Brain pericyte (primary cell): ENCODE measurements at places on chromosomes 16 and 17.

- DNase-seq: no peak
Observed at GRCh38 chr16:19980632-19981265, 92.9 kb downstream of the GPR139 start.

GRCh38 chr17:82963104-82963950 is 116.1 kb upstream of the METRNL start:
- peak; percentile 26 for DNase-seq

GRCh38 chr16:58678716-58679115 is 5.9 kb downstream of the SLC38A7 start:
- DNase-seq: no peak

- DNase-seq: no peak
Observed at GRCh38 chr17:17025621-17026020, 16.6 kb upstream of the MPRIP start.

DNA sequence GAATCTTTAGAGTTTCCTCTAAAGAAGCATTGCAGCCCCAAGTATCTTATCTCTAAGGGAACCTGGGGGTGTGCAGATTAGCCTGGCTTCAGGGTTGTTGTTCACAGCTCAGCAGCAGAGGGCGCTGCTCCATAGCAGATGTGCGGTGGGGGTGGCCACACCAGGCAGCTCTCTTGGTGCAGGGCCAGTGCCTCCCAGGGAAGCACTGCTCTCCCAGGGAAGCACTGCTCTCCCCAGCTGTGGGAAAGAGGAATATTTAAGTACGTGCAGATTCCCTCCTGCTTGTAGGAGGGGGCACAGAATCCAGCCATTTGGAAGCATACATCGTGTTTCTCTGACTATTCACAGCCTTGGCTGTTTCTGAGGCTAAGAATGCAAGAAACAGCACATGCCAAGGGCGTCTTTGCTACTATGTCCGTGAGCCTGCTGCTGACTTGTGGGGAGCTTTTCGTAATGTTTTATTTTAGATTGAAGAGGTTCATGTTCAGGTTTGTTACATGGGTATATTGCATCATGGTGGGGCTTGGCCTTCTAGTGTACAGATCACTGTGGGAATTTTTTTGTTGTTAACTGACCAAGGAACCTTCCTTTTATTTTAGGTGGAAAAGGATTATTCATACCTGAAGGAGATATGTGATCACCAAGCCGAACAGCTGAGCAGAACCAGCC is 217.8 kb downstream of the SPECC1 start:
- peak; percentile 55 for DNase-seq

GRCh38 chr16:74999219-74999608 is 390 bp downstream of the ZNRF1 start:
- no peak for DNase-seq

GRCh38 chr17:80953471-80954315 is 37.9 kb upstream of the CHMP6 start:
- no peak for DNase-seq

- DNase-seq: no peak
Observed at GRCh38 chr16:68756239-68756915, 19.3 kb downstream of the CDH1 start.

DNA sequence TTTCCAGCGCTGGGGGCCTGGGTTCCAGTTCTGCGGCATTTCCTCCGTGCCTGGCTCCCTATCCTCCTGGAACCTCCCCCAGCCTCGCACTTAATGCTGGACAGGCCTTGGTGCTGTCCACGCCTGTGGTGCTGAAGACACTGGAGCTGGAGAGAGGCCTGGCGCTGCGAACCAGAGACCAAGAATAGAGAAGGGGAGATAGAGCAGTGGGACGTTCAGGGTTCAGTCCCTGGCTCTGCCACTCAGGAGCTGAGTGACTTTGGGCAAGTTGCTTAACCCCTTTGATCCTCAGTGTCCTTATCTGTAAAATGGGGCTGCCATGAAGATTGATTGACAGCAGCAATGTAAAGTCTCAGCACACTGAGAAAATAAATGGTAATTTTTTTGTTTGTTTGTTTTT is 11.9 kb downstream of the SBK1 start:
- DNase-seq: no peak

GRCh38 chr16:59593194-59593661 is 859.1 kb upstream of the GOT2 start:
- DNase-seq: no peak

GRCh38 chr16:70342016-70342415 is 4.7 kb upstream of the DDX19A start:
- no peak for DNase-seq

GRCh38 chr17:28545787-28546415 is 6.5 kb downstream of the UNC119 start:
- DNase-seq: no peak

GRCh38 chr16:10569621-10570020 is 10.8 kb downstream of the EMP2 start:
- no peak for DNase-seq

GRCh38 chr16:86245895-86246294 is 264.4 kb upstream of the FOXF1 start:
- no peak for DNase-seq

DNA sequence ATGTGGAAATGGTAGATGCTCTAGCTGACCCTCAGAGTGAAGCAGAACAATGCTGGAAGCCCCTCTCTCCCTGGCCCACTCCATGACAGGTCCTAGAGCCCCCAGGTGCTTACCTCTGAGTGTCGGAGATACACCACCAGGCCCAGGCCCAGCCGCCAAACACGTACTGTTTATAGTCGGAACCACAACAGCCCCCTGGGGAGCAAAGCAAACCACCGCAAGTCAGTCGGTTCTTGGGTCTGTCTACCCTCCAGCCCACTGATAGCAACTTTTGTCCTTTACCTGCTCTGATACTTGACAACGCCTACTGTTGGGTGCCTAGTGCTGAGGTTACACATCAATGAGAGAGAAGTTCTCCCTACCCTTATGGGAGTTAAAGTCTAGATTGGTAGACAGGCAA is 8.7 kb downstream of the FLOT2 start:
- DNase-seq: no peak

- DNase-seq: no peak
Observed at GRCh38 chr17:17917394-17917793, 54.8 kb downstream of the TOM1L2 start.

DNA sequence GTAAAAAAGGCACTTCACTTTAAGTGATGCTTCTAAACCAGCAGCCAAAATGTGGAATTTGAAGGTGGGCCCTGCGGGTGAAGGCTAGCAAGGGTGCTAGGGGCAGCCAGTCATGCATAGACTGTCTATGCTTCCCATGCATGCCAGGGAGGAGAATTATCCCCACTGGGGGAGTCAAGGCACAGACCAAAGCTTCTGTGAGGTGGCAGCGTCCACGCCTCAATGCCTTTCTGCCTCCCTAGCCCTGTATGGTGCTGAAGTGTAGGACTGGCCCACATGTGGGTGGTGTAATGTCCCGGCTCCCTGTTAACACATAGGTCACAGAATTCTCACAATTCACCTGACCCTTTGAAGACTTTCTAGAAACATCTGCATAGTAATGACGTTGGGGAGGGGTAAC is 1.9 kb downstream of the HS3ST2 start:
- DNase-seq: no peak

DNA sequence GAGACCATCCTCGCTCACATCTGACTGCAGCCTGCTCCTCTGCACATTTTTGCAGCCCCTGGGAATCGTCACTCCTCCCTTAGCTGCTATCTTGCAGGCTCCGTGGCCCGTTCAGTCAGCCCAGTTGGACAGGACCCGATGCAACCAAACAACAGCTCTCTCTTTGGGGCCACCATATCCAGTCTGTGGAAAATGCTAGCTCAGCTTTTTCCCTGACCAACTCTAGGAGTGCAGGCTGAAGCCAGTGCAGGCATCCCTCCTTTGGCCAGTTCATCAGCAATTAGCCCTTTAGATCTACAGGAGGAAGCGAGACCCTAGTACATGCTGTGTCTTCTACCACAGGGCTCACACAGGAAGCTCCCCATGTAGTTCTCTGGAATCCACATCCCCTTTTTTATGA is 182.1 kb downstream of the HS3ST3A1 start:
- DNase-seq: no peak

- DNase-seq: no peak
Observed at GRCh38 chr16:7550096-7550495, 217.5 kb downstream of the RBFOX1 start.

GRCh38 chr17:335691-336090 is 16.9 kb downstream of the RPH3AL start:
- DNase-seq: no peak

DNA sequence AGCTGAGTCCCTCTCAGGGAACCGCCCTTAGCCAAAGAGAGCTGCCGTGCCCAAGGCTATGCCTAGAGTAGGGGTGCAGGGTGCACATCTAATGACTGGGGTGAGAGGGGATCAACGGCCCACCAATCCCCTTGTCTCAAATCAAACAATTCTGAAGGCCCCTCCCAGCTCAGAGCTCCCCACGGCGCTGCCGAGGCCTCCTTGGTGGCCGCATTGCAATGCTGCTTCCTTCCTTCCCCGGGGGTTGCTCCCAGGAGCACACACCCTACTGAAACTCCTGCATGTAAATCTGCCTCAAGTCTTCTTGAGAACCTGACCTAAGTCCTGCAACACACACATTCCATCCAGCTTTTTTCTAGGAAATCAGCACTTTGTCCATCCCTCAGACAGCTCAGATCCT is 80.6 kb upstream of the RCVRN start:
- no peak for DNase-seq

DNA sequence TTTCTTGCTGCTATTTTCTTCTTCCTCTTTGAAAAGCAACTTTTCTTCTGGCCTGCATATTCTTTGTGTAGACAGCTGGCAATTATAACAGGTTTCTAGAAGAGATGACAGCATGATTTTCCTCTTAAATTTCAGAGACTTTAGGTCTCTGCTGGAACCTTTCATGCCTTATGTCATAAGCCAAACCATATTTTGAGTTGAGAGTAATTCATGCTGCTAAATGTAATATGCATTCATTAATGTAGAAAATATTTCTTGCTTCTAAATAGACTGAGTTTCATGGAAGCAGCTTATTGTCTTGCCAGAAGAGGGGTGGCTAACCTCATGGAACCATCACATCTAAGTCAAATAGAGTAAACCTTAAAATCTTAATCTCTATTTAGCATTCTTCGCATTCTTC is 25.9 kb upstream of the ABCA9 start:
- DNase-seq: no peak

DNA sequence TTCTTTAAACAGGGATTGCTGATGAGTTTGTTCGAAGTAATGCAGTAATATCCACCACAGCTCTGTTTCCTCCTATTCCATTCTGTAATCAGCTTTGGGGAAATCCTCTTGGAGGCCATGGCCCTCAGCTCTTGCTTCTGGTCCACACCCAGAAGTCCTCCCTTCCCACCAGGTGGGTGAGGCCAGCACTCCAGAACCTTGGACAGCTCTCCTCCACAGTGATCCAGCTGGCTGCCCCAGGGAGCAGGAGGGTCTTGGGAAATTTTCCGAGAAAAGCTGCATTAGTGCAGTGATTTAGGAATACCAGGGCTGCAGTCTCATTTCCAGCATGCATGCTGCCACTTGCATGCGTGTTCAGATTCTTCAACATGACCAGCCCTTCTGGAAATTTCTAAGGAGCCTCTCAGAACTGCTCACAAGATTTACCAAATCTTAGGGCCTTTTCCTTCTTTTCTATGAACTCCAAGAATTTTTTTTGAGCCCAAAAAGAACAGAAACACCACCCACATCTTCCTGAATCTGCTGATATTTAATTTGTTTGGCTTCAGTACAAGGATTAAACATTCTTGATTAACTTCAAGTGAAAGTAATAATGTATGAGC is 4.2 kb downstream of the SMPD3 start:
- DNase-seq: no peak

DNA sequence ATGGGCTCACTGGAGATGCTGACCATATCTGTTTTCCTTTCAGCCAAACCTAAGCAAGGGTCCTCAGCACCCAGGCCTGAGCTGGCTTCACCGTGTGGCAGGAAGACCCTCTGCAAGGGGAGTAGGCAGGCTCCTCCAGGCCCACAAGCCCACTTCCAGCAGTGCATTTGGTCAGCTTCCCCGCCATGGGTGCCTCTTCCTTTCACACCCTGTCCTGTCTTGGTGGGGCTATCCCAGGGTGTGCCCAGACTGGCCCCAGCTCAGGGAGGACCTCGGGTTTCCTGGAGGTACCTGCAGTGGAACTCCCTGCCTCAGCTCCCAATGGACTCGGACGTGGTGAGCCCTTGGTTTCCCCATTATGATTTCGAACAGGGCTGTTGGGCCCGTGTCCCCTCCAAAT is 12.7 kb upstream of the KRTAP17-1 start:
- no peak for DNase-seq

DNA sequence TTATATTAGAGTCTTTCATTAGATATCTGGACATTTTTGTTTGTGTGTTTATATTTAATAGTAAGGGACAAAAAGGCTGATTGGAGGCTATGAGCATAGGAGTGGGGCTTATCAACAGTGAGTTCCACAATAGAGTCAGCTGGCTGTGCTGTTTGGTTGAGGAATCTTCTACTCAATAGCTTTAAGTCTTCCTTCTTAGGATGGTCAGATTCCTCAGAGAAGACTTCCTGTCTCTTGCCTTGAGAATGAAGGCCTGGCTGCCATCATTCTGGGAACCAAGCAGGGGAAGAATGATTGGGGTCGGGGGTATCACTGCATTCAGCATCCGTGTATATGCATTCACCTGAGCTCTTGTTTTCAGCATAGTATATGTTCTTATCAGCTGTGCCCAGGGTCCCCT is 31.9 kb upstream of the ABCC11 start:
- no peak for DNase-seq

DNA sequence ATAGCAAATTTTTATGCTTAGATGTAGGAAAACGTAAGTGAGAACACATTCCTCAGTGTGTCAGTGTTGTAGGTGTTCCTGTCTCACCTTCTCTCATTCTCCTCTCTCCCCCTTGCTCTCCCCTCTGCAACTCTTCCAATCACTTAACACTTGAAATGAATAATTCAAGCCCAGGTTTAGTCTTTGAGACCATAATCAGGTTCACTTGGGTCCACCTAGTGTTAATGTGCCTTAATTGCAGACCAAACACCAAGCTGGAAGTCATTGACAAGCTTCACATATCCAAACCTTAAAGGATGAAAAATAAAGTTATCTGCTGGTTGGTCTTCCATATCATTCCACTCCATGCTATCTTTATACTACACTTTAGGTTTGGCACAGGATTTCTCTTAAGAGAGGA is 37.0 kb downstream of the STXBP4 start:
- DNase-seq: no peak

DNA sequence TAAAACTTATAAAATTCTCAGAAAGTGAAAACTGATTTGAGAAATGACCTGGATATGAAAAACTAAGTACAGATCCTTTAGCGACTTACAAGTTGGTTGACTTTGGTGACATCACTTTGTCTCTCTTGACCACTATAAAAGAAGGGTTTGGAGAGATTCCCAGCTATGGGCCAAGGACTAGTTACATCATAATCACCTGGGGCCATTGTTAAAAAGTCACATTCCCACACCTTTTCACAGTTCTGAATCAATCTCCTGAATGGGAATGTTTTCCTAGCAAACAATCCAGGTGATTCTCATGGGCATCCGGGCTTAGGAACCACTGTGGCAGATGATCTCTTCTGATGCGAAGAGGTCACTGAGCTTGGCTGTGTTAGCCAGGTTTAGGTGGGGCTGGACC is 620 bp upstream of the VWA3A start:
- no peak for DNase-seq

- no peak for DNase-seq
Observed at GRCh38 chr16:84043486-84044117, 1.0 kb upstream of the SLC38A8 start.
